NCI-H1694 treated with DMSO at 0.1 percent for 48 hours (cell line): ENCODE measurements at places on chromosomes 1 and 21.

DNA sequence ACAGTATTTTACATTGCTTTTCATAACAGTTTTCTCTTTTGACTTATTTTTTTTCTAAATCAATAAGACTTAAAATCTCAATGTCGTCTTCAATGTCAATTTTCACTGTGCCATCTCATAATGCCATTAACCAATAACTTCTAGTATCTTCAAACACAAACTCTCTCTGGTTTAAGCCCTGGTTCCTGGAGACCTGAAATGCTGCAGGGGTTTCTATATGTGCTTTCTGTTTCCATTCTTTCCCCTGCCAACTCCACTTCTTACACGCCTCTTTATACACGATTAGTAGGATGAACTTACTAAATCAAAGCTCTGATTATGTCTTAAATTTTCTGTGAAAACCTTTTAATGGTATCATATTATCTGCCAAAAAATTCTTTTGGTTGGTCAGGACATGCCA is 191.4 kb downstream of the AMY1C start:
- no peak for DNase-seq

DNA sequence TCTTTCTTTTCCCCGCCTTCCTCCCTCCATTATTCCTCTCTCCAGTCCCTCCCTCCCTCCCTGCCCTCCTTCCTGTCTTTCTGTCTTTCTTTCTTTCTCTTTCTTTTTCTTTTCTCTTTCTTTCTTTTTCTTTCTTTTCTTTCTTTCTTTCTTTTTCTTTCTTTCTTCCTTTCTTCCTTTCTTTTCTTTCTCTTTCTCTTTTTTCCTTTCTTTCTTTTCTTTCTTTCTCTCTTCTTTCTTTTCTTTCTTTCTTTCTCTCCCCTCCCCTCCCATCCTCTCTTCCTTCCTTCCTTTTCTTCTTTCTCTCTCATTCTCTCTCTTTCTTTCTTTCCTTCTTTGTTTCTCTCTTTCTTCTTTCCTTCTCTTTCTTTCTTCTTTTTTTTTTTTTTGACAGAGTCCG is 402.2 kb upstream of the PLXNA2 start:
- no peak for DNase-seq

- DNase-seq: no peak
Observed at GRCh38 chr21:42469272-42469671, 26.8 kb downstream of the RSPH1 start.

GRCh38 chr21:27570306-27570868 is 603.5 kb upstream of the ADAMTS5 start:
- DNase-seq: no peak
